ENCODE measurements at places on chromosomes 13 and 19.
A peak's percentile ranks its signal among the peaks of the same experiment; 100 is the strongest.

GRCh38 chr13:39676315-39676876, 20.9 kb downstream of the COG6 start:
- peak; percentile 61 for DNase-seq

- DNase-seq = no peak
Observed at GRCh38 chr13:76214001-76214400, 577.9 kb downstream of the LMO7 start.

GRCh38 chr13:109309625-109310363, 476.6 kb downstream of the IRS2 start:
- no peak for DNase-seq

GRCh38 chr19:49356382-49356781, 5.8 kb downstream of the TEAD2 start:
- DNase-seq = peak; percentile 62

DNA sequence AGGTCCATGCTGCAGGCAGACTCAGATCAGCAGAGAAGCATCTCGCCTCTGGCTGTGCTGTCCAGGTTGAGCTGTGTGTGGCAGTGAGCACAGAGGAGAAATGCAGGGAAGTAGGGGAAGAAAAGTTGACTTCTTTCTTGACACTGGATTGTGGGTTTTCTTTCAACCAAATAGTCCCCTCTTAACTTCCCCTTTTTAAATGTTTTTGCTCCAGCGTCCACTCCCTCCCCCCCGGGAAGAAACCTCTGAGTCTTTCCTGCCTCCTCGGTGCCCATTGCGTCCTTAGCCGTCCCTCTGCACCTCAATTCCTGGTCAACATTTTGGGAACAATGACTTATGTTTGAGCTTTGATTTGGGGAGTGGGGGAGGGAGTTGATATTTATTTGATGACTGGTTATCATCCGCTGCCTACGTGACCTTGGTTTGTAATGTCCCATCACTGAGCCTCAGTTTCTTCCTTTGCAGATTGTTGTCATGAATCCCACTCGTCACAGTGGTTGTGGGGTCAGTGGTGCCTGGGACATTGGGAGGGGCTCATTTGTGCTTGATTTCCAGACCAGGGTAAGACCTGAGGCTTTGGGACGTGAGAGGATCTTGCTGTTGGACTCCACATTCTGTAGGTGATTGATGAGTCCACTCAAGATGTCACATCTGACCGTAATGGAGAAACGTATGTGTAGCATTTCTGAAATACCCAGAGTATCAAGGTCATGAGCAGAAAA, at the start of gene LILRB2:
Gene LILRB2, minus strand, starts transcription at position 104 of the 722 bp plus-strand sequence. CDS start 614 bp downstream, outside the sequence.
- peak; percentile 30 for DNase-seq

GRCh38 chr13:102203718-102204117, 198.1 kb downstream of the FGF14 start:
- DNase-seq = no peak

GRCh38 chr13:98738213-98738612, 14.3 kb downstream of the SLC15A1 start:
- DNase-seq = no peak

- peak; percentile 48 for DNase-seq
Observed at GRCh38 chr13:31968473-31968872, 63.1 kb upstream of the FRY start.

- DNase-seq = no peak
Observed at GRCh38 chr19:54312011-54312410, 955 bp downstream of the LILRA5 start.

- peak; percentile 28 for DNase-seq
Observed at GRCh38 chr19:2631213-2631821, 71.2 kb downstream of the GNG7 start.

DNA sequence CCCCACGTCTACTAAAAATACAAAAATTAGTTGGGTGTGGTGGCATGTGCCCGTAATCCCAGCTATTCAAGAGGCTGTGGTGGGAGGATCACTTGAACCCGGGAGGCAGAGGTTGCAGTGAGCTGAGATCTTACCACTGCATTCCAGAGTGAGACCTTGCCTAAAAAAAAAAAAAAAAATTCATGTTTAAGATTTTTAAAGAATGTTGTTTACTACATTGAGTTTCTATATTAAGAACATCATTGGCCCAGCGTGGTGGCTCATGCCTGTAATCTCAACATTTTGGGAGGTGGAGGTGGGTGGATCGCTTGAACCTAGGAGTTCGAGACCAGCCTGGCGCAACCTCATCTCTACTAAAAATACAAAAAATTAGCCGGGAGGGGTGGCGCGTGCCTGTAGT, 31.9 kb upstream of the FLT1 start:
- DNase-seq = no peak

- peak; percentile 1 for DNase-seq
Observed at GRCh38 chr19:53671663-53672062, 39.9 kb downstream of the DPRX start.

DNA sequence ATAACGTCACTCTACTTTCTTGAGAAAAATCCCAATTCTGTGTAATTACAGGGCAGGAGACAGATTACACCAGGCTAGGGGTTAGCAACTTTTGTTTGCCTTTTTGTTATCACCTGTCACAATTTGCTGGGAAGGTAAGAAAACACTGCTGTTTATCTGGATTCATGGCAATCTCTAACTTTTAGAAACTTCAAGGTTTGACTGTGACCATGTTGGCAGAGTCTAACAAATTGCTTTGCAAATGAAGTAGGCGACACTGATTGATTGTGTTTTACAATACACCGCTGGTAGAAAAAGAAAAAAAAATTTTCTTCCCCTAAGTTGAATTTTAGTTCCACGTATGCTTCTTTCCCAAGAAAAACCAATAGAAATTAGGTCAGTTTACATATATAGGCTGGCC, 10.4 kb upstream of the PDX1 start:
- DNase-seq = no peak

DNA sequence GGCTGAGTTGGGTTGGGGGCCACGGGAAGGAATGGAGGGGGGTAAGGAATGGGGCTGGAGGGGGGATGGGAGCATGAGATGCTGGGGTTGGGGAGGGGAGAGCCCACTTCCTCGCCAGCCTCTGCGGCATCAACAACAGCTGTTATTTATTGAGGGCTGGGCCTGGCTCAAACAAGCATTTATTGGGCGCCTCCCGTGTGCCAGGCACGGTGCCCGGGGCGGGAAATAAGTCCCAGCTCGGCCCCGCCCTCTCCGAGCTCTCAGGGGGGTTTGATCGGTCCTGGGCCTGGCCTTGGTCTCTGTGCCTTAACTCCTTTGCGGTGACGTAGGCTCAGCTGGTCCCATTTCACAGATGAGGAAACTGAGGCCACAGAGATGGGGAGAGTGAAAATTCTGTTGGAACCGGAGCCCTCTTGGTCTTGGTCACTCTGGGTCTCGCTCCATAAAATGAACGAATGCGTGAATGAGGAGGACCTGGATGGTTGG, 919 bp upstream of the ADAMTS10 start:
- no peak for DNase-seq

DNA sequence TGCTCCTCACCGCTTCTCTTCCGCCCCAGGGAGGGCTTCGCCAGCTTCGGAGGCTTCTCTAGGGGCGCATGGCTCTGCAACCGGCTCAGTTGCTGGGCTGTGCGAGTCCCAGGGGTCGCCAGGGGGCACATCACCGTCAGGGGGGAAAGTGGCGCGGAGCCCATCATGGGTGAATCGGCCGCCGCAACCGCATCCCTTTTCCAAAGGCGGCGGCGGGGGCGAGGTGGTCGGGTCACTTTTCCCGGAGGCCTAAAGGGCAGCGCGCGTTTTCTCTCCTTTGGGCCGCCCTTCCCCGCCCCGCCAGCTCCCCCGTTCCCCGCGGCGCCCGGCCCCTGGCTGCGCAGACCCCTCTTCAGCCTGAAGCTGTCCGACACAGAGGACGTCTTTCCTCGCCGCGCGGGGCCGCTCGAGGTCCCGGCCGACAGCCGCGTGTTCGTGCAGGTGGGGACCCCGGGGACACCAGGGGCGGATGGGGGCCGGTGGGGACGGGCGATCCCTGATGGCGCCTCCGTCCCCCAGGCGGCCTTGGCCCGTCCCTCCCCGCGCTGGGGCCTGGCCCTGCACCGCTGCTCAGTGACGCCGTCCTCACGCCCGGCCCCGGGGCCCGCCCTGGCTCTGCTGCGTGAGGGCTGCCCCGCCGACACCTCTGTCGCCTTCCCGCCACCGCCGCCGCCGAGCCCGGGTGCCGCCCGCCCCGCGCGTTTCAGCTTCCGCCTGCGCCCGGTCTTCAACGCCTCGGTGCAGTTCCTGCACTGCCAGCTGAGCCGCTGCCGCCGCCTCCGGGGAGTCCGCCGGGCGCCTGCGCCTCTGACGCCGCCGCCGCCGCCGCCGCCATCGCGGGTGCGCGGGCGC, 1.7 kb downstream of the TGFBR3L start:
- peak; percentile 13 for DNase-seq

DNA sequence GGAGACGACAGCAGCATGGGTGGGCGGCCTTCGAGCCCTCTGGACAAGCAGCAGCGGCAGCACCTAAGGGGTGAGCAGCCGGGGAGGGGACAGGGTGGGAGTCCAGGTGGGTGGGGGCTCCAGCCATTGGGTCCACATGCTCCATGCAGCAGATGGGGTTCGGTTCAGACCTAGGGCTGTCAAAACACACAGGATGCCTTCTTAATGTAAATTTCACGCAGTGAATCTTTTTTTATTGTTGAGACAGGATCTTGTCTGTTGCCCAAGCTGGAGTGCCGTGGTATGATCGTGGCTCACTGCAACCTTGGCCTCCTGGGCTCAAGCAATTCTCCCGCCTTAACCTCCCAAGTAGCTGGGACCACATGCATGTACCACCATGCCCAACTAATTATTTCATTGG, 15.9 kb downstream of the PGLS start:
- no peak for DNase-seq

- DNase-seq = peak; percentile 69
Observed at GRCh38 chr19:56476651-56477428, at the start of gene ZNF667. ZNF667 (minus strand) TSS chr19:56477345; CDS start chr19:56462370, 14,975 bp downstream.

DNA sequence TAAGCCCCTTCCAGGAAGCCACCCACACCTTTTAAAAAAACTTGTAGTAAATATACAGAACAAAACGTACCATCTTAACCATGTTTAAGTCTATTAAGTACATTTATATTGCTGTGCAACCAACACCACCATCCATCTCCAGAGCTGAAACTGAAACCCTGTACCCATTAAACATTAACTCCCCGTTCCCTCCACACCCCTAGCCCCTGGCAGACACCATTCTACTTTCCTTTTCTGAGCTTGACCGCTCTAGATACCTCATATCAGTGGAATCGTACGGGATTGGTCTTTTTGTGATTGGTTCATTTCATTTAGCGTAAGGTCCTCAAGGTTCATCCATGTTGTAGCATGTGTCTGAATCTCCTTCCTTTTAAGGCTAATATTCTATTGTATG, 13.0 kb upstream of the SPATA13 start:
- DNase-seq = no peak

DNA sequence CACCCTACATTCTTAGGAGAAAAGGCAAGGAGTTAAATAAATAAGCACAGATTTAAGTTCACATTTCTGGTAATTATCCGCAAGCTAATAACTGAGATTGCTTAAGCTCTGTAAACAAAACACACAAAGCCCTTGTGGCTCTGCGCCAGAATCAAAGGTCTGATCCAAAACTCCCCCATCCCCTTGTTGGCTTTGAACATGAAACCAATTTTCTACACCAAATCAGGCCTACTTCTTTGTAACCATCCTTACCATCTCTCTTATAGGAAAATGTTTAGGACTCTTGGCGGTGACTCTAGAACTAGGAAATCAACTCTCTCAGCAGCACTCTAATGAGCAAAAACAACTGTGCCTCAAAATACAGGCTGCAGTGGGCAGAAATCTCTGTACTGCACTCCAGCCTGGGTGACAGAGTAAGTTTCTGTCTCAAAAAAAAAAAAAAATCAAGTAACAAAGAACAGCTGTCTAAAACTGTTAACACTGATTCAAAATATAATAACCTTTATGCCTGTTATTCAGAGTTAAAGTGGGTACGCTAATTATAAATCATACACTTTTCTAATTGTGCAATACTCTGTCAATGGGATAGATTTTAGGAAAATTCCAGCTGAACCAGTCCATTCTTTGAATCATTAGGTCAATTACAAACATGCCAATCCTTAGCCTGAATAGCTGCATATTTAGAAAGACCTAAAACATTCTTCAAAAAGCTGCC, 25.8 kb downstream of the ABCC4 start:
- DNase-seq = no peak

DNA sequence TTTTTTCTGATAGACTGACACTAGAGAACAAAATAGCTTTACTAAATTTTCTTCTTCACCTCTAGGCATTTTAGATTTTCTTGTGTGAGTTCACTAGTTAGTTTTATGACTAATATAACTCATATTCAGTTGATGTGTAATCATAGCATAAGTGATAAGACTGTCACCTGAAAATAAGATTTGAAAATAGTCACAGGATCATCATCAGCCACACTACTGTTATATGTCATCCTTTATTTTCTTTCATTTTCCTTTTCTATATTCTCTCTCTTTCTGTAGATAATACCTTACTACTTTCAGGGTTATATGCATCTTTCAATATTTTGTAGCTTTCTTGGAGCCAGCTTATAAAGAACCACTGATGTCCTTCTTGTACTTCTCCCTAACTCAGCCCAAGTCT, 292.6 kb downstream of the TDRD3 start:
- no peak for DNase-seq

DNA sequence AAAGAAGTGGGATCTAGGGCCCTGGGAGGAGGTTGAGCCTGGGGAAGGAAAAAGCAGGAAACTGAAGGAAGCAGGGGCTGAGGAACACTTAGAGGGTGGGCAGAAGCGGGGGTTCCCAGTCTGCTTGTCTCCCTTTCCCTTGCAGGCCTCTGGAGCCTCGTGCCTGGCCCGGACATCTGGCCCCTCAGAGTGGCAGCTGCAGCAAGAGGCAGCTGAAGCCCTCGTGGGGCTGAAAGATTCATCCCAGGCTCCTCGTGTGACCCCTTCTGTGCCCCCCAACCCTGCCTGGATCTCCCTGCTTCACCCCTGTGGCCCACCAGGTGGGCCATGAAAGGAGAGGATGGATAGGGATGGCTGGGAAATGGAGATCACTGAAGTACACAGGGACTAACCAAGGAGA, 5.5 kb downstream of the DMRTC2 start:
- no peak for DNase-seq

GRCh38 chr13:25886438-25887214, 165.2 kb downstream of the SHISA2 start:
- peak; percentile 16 for DNase-seq

GRCh38 chr13:50700664-50701305, 142.7 kb downstream of the DLEU7 start:
- DNase-seq = no peak

DNA sequence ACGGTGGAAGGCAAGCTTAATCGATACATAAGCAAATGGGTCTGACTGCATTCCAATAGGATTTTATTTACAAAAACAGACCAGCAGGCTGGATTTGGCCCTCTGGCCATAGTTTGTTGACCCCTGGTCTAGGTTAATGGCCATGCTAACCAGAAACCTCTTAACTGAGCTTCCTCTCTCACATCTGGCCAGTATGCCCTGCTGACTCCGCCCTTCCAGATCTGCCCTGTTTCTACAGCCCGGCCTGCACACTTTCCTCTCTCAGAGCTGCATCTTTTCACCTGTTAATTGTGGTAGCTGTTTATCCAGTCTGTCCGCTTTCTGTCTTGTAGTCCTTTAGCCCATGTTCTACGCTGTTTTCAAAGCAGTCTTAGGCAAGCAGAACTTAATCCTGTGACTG, 25.6 kb downstream of the EDNRB start:
- DNase-seq = no peak
